Right lobe of liver (tissue), 6 donors: ENCODE measurements at places on chromosomes 2 and 18. TPM values are rescaled to one million over a fixed set of nuclear protein-coding genes. Genes with fewer than 3 reads are reported as not detected.

KIF3C gene
- total RNA-seq, result 1.6 TPM

DNA sequence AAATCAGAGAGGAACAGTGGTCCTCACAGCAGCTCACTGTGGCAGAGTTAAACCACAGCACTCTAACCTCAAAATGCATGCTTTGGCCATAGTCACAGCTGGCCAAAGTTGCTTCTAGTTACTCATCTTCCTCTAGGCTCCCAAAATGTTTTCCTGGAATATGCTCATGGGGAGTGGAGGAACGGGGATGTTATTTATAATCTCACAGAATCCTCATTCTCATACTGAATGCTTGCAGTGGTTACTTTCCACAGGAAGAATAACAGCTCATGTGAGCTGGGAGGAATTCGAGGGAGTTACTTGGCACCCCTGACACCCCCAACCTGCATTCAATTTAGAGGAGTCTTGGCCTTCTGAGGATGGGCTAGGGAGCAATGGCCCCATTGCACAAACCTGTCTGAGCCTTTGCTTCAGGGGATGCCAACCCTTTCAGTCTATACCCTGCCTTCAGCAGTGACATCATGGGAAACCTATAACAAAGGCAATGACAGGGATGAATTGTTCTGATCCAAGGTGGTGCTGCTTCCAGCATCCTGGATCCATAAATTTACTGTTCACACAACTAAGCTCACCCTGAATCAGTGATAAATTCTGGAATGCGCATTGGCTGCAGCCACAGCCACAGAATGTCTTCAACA, 22.4 kb upstream of the CCBE1 start:
- DNase-seq, result no peak
- no peak overlapping the region for H3K27ac ChIP-seq
- no peaks in the 10 kb centered on the region for H3K27me3 ChIP-seq
- H3K4me1 ChIP-seq, result no peaks in the 10 kb centered on the region
- H3K4me3 ChIP-seq, result no peak overlapping the region

DNA sequence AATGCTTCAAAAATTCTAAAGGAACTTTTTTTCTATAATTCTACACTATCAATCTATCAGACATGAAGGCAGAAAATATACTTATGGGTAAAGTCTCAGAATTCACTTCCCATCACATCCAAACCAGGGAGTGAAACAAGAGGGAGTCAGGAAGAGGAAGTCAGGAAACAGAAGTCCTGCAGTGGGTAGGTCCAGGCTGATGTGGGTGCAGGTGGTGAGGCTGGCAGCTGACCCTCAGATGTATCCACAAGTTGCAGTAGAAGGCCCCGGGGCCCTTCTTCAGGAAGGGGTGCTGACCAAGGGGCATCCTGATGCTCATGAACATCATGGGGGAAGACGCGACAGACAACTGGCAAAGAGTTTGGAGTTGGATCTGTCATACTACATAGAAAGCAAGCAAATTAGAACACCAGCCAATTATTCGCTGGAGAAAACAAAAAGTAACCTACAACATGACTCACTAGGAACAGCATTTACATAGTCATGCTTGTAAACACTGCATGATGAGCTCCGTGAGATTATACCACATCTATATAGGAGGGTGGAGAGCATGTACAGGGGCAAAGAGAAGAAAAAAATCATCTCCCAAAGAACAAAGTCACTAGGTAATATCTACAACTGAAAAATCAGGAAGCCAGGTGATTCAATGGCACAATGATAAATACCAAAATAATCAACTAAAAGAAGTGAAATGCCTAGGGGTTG, 4.2 kb downstream of the UXS1 start:
- no peaks in the 10 kb centered on the region for H3K27me3 ChIP-seq
- H3K4me3 ChIP-seq, result no peak overlapping the region
- no peak for DNase-seq
- no peaks in the 10 kb centered on the region for H3K36me3 ChIP-seq
- no peaks in the 10 kb centered on the region for H3K4me1 ChIP-seq

- no peaks in the 10 kb centered on the region for H3K4me1 ChIP-seq
- no peak overlapping the region for H3K4me3 ChIP-seq
- H3K27me3 ChIP-seq, result no peaks in the 10 kb centered on the region
- DNase-seq, result no peak
These were observed 365.4 kb downstream of the ADCYAP1 start for GRCh38 chr18:1270081-1270480.

GPR35 gene
- total RNA-seq, result 1.2 TPM

CRYGC gene
- not detected for total RNA-seq

DNA sequence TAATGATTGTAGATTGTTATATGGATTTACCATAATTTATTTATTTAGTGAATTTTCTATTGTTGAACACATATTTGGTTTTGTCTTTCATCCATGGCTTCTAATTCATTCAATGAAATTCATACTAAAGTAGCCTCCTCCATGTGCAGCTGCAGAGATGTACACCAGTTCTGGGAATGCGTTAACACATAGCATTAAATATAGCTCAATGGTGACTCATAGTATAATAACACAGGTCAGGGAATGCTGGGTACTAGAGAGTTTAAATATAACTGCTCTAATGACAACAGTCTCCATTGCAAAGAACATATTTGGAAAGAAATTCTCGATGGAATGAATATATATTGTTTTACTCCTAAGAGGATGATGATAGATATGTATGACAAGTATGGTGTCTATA, 1190.2 kb upstream of the NRXN1 start:
- H3K36me3 ChIP-seq, result no peaks in the 10 kb centered on the region
- H3K27me3 ChIP-seq, result no peaks in the 10 kb centered on the region

- H3K36me3 ChIP-seq, result no peaks in the 10 kb centered on the region
- H3K4me1 ChIP-seq, result no peaks in the 10 kb centered on the region
- H3K4me3 ChIP-seq, result no peak overlapping the region
These were observed 1330.0 kb upstream of the CELF4 start for GRCh38 chr18:38895560-38895959.

DNA sequence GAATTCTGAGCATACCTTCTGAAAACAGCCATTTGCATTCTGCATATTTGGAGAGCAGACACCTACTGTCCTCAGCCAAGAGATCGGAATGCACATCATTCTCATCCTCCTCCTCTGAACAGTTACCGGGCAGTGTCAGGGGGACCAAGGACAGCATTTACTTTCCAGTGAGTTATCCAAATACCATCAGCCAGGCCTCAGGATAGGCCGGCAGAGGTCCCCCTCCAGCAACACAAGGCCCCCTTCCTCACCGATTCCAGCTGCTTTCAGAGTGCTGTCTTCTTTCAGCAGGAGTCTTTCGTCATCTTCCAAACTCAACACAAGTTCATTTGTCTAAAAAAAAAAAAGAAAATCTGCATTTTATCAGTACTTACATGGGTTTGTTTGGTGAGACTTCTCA, 55.3 kb downstream of the C2orf76 start:
- no peaks in the 10 kb centered on the region for H3K4me1 ChIP-seq
- H3K4me3 ChIP-seq, result no peak overlapping the region
- DNase-seq, result no peak
- no peaks in the 10 kb centered on the region for H3K36me3 ChIP-seq

GRCh38 chr2:215775106-215775505, 238.2 kb downstream of the MREG start:
- no peaks in the 10 kb centered on the region for H3K27me3 ChIP-seq
- no peak overlapping the region for H3K4me3 ChIP-seq
- H3K4me1 ChIP-seq, result no peaks in the 10 kb centered on the region
- H3K27ac ChIP-seq, result no peak overlapping the region
- no peak for DNase-seq

GRCh38 chr2:232273903-232274643, 104.5 kb upstream of the ALPP start:
- H3K4me1 ChIP-seq, result no peaks in the 10 kb centered on the region
- DNase-seq, result no peak
- H3K27me3 ChIP-seq, result no peaks in the 10 kb centered on the region
- no peaks in the 10 kb centered on the region for H3K36me3 ChIP-seq
- no peak overlapping the region for H3K27ac ChIP-seq
- H3K4me3 ChIP-seq, result no peak overlapping the region

- no peak overlapping the region for H3K4me3 ChIP-seq
- H3K27me3 ChIP-seq, result no peaks in the 10 kb centered on the region
- no peak for DNase-seq
- no peaks in the 10 kb centered on the region for H3K36me3 ChIP-seq
These were observed 368.4 kb upstream of the SLC8A1 start for GRCh38 chr2:40820319-40820718.

DNA sequence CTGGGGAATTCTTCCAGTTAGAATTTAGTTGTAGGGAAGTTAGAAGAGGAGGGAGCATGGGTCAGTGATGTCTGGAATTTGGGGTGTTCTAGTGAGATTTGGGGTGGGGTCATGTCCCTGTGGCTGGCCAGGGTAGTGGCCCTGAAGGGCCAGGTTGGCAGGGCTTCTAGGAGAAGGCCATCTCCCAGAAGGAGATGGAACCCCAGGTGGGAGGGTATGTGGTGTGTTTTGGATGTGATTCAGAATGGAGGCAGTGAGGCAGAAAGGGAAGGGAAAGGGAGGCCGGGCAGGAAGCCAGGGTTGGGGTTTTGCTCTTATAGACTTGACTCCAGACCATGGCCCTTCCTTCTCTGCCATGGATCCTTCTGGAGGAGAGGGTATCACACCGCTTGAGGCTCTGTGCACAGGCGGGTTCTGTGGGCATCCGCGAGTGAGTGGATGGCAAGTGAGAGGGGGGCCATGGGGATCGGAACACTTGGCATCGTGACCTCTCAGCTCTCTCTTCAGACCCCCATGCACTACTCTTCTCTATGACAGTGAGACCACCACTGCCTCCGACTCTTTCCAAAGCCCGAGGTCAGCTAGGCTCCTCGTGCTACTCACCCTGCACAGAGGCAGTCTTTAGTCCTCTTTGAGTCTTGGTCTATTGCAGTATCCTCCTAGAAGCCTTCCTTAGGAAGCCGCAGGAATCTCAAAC, 7.3 kb downstream of the GREB1 start:
- H3K27ac ChIP-seq, result peak overlapping the region; percentile 84
- H3K4me3 ChIP-seq, result no peak overlapping the region
- H3K27me3 ChIP-seq, result no peaks in the 10 kb centered on the region
- no peak for DNase-seq

GRCh38 chr2:7014174-7014640, 97.0 kb downstream of the RNF144A start:
- H3K27me3 ChIP-seq, result no peaks in the 10 kb centered on the region
- H3K27ac ChIP-seq, result no peak overlapping the region
- no peaks in the 10 kb centered on the region for H3K36me3 ChIP-seq
- no peaks in the 10 kb centered on the region for H3K4me1 ChIP-seq
- DNase-seq, result no peak

DNA sequence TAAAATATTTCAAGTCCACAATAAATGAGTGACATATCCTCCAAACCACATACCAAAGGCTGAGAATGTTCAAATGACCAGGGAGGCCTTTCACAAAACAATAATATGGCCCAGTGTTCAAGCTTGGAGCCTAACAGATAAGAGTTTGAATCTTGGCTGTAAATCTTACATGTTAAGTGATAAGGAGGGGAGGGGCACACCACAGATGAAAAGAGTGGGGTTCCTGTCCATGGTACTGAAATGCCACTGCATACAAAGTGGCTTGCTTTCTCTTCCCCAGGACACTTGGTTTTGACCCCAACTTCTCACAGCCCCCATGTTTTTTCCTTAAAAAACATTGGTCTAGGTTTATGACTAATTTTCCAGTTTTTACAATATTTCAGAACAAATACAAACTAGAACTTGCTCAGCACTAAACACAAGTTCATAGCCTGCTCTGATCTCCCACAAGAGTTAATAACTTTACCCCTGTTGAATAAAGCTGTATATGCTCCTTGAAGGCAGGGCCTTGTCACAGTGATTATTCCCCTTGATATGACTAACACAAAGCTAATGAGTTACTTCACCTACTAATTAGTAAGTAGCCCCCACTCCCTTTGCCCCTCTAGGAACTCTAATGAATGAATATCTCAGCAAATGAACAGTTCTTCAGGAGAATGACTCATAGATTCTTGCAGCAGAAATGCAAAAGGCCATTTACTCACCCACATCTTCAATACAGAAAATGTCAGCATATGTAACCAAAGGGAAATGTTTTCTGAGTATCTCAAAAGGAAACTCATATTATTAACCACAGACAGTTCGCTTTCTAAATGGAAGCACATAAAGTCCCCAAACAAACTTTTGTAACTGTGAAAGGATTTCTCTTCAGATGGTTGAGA, 142.2 kb downstream of the SATB2 start:
- no peaks in the 10 kb centered on the region for H3K36me3 ChIP-seq
- H3K27ac ChIP-seq, result no peak overlapping the region
- H3K27me3 ChIP-seq, result no peaks in the 10 kb centered on the region
- no peaks in the 10 kb centered on the region for H3K4me1 ChIP-seq

CGREF1 gene
- total RNA-seq, result 6.6 TPM

CRYGA gene
- not detected for total RNA-seq

TMEM131 gene
- 16.9 TPM for total RNA-seq
